ENCODE measurements at places on chromosomes 5 and 9. TPM values are rescaled to one million over a fixed set of nuclear protein-coding genes. Genes with fewer than 3 reads are reported as not detected.

Gene FAM163B
- not detected for total RNA-seq

Gene SNCAIP
- 14.4 TPM for total RNA-seq

Gene TXNDC8
- total RNA-seq: not detected

Gene DNAI1
- total RNA-seq: not detected

Gene PPP2CA
- 88.2 TPM for total RNA-seq

Gene CAMK2A
- total RNA-seq: not detected

Gene NMUR2
- total RNA-seq: not detected

Gene PITX1
- total RNA-seq: 0.09 TPM

Gene TAF11L5
- total RNA-seq: not detected
